ENCODE measurements at places on chromosomes 3 and 15.

- no peak for DNase-seq
Measured at GRCh38 chr15:61518191-61518950, 289.3 kb upstream of the RORA start.

- DNase-seq: no peak
Measured at GRCh38 chr15:47422881-47423665, 294.2 kb upstream of the SEMA6D start.

DNA sequence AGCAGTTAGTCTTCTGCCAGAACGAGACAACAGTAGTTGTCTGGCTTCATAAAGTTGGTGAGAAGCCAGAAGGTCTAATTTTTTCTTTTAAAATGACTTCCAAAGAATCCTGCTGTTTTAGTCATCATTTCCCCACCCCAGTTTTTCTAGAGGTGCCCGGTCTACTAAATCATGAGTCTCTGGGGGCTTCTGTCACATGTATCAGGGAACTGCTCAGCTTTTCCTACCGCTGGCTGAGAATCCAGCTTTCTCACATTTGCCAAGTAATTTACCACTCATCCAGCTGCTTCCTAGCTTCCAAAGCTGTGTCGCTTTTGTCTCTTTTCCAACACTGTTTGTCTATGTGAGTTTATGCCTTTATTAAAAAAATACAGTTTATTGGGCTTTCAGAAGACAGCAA, 183.3 kb downstream of the NSUN3 start:
- DNase-seq: no peak

DNA sequence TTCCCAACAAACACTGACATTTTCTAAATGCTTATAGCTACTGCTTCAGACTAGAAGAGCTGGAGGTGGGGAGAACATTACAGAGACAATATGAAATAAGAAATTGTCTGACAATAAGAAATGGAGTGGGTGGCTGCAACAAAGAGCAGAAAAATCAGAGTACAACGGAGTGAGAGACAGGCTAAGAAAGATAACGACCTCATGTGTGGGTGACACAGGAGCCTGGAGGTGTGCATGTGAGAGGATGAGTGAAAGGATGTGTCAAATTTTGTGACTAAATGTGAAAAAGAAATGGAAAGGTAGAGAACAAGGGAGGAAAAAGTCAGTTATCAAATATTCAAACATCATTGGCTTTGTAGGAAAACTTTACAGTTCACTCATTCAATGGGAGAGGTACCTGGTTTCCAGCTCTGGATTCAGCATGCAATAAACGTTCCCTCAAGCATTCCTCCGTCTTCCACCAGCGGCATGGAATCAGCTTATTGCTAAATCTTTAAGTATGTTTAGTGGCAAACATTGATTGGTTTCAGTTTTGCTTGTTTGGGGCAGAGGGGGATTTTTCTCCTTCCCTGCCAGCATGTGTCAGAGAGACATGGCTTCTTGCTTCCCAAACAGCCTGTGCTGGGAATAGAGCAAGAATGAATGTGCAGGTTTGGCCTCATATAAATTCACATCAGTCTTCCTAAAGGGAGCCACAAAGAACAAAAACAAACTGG, 103.8 kb upstream of the CHRM5 start:
- no peak for DNase-seq

DNA sequence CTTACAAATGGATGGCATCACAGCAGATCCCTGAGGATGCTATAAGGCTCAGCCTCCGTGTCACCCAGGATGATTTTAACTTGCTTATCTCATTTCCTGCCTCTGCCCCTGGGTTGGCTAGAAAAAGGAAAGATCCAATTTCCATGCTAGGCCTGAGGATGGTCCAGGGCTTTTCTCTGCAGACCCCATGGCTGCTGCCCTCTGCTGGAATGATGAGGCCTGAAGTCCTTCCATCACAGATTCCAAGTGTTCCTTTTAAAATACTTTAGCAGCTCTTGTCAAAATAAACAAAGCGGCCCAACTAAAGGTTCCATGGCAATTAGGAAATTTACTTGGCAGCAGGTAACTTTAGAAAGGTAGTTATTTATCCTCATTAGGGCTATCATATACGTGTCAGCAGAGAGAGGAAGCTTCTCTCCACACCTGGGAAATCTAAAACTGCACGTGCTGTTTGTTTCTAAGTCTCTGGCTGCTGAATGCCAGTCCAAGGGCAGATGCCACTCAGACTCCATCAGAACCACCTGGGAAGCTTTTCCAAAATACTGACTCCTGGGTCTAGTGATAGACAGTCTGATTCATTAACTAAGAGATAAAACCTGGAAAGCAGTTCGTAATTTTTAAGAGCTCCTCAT, 401.9 kb upstream of the IL12A start:
- DNase-seq: no peak

GRCh38 chr3:171807806-171808205, 2.5 kb downstream of the PLD1 start:
- DNase-seq: no peak

DNA sequence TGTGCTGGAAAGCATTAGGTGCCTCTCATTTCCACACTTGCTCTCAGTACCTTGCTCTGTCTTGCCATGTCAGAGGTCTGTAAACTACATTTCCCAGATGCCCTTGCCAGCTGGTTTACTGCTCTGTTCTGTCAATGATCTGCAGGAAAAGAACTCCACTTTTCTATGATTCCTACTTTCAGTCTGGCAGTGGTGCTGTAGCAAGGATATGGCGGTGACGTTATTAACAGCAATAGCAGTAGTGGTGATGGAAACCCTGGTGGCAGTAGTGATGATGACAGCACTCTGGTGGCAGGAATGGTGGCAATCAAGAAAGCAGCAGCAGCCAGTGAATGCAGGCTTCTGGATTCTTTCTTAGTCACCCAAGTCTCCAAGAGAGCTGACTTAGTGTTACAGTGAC, 665.2 kb downstream of the DIPK2A start:
- no peak for DNase-seq

GRCh38 chr3:5197022-5197421, 9.5 kb downstream of the EDEM1 start:
- no peak for DNase-seq

GRCh38 chr15:67303490-67304363, 49.1 kb downstream of the IQCH start:
- DNase-seq: peak; percentile 1

Data from activated CD4-positive, alpha-beta T cell treated with anti-CD3 and anti-CD28 coated beads, Interleukin-2, amount 50 U/mL, for 1 hour (primary cell).